SK-N-SH (cell line): ENCODE measurements at places on chromosomes 4 and X. TPM values are rescaled to one million over a fixed set of nuclear protein-coding genes. Genes with fewer than 3 reads are reported as not detected.

Gene GSX2
- 0.02 and 0.41 TPM in 2 replicates for polyA plus RNA-seq

Gene CLDN34
- not detected in 2 replicates for polyA plus RNA-seq

- H3K27me3 ChIP-seq = no peaks in the 10 kb centered on the region
- H3K27ac ChIP-seq = no peak overlapping the region
- DNase-seq = no peak
- peaks cover 2% of the 10 kb centered on the region; the same call in 1 of the 2 replicates for H3K36me3 ChIP-seq
Measured at GRCh38 chr4:38106311-38106710, 146.1 kb downstream of the PTTG2 start.

- H3K4me3 ChIP-seq = no peak overlapping the region
- H3K27ac ChIP-seq = no peak overlapping the region
- H3K4me1 ChIP-seq = no peaks in the 10 kb centered on the region
- H3K36me3 ChIP-seq = no peaks in the 10 kb centered on the region
- no peak for DNase-seq
Measured at GRCh38 chr4:138562544-138562991, 320.4 kb upstream of the SLC7A11 start.

DNA sequence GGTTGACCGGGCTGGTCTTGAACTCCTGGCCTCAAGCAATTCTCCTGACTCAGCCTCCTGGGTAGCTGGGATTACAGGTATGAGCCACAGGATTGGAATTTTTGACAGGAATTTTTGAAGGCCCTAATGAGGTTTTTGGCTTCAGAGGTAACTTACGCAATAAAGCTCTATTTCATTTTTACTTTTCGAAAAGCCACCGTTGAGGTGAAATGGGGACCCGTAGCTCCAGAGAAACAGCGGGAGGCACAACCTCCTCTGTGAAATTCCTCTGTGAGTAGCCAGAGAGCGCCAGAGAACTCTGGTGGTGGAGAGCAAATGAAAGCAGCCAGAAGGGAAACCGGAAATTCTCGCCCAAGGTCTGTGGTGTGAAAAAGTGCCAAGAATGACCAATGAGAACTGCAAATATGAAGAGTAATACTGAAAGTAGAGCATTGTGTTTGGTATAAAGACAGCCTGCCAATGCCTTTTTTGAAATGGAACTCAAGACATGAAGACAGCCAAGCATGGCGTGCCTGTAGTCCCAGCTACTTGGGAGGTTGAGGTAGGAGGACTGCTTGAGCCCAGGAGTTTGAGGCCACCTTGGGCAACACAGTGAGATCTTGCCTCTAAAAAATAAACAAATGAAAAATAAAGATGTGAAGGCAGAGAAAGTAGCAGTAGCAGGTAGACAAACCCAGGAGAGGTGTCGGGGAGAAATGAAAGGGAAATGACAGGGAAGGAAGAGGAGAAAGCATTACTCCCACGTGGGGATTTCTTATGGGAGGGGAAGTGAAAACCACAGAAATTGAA lies 33.0 kb upstream of the TMEM131L start:
- H3K4me3 ChIP-seq = no peak overlapping the region
- H3K36me3 ChIP-seq = no peaks in the 10 kb centered on the region
- no peak overlapping the region for H3K27ac ChIP-seq
